ENCODE measurements at places on chromosomes 5 and 9.

- no peak for DNase-seq
These were observed 92.5 kb downstream of the IRX2 start for GRCh38 chr5:2658881-2659470.

DNA sequence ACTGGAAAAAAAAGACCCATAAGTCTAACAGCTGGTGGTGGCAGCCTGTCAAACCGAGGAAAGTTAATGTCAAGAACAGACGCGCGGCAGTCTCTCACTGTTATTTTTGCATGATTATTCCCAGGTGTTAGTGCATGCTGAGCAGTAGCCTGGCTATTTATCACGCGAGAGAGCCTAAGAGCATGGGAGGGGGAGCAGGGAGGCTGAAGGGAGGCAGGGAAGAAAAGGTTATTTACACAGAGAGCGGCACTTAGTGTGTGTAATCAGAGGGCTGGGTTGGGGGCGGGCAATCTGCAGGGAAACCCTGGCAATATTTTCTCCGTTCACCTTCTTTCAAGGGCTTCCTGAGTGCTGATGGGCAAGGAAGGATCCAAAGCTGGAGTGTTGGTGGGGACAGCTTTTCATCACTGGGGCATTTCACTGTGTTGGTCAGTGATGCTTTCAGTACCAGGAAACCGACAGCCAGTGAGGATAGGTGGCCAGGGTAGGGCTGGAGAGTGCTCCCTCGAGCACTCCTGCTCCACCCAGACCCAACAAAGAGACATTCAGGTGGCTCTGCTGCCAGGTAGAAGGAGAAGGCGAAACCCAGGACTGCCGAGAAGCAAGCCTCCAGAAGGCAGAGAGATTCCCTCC is 39.6 kb downstream of the ZNF608 start:
- DNase-seq: no peak

- DNase-seq: no peak
These were observed 216.1 kb downstream of the PAPPA start for GRCh38 chr9:116369706-116370105.

DNA sequence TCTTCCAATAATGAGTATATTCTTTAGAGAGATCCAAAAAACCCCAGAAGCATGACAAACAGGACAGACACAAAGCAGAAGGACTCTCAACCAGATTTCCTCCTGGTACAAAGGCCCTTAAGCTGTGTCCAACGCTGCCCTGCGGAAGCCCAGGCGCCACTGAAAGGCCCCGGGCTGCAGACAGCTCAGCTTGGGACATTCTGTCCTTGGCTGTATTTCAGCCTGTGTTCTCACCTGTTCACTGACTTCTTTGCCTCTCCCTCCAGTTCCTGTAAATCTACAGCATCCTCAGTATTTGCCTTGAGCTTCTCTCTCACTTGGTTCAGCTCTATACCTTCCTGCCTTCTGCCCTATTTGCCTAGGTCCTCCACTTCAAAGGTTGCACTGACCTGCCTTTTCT is 96.5 kb downstream of the SH3TC2 start:
- DNase-seq: no peak

GRCh38 chr9:126158588-126159429 is 167.8 kb upstream of the MVB12B start:
- DNase-seq: no peak

GRCh38 chr5:88235828-88236227 is 32.8 kb downstream of the TMEM161B start:
- DNase-seq: no peak

- no peak for DNase-seq
These were observed 9.1 kb downstream of the EFNA5 start for GRCh38 chr5:107661650-107662044.

- no peak for DNase-seq
These were observed 101.9 kb downstream of the MTRR start for GRCh38 chr5:7970816-7971215.

DNA sequence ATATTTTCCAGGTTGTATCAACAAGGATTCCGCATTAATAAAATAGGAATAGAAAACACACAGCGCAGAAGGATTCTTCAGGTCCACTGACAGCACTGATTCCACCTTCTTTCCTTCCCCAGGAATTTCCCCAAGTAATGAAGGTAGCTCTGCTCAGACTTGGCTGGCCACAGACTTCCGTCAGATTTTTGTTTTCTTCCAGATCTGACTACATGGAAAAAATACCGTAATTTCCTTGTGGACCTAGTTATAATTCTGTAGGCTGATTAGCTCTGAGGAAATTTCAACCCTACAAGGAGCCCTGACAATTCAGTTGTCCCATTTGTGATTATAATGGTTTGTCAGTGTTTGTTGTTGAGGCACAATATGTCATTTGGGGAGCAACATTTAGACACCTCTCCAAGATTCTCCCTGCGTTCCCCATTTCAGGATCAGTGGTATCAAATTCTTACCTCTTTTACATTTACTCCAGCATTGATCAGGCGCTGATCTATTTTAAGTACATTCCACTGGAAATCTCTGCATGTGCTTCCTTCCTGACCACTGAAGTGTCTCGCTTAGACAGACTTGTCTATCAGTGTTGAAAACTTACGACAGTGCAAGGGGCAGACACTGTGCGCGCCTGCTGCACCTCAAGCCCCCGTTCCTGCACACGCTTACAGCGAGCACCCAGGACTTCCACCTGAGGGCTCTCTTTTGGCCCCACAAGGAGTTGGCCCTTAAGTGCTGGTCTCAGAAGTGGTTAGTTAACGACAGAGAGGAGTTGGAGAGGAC is 94.8 kb downstream of the LHFPL2 start:
- DNase-seq: no peak

DNA sequence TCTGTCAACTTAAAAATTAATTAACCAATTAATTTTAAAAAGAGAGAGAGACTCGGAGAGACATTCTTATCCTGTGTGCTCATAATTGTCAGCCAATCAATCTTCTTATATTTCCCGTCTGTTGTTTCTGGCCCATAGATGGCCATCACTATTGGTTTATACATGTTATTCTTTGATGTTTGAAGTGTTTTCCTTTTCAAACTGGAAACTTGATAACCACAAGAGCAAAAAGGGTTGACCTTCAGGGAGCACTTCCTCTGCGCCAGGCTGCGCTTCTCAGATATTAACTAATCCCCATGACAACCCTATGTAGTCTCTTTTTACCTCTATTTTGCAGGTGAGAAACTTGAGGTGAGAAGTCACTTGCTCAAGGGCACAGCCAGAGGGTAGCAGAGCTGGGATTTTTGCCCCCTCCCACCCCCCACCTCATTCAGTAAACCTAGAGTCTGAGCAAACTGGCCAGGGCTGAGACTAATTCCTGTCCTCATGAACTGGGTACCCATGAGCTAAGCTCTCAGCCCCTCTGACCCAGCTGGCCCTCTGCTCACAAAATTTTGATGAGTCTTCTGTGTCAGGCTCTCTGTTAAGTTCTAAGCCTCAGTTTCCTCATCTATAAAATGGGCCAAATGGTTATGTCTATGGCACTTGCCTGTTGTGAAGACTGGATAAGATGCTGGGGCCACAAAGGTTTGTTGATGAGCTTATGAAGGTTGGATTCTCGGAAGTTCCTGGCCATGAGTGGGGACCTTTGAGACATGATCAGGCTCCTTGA is 86.0 kb upstream of the SH3PXD2B start:
- DNase-seq: no peak

DNA sequence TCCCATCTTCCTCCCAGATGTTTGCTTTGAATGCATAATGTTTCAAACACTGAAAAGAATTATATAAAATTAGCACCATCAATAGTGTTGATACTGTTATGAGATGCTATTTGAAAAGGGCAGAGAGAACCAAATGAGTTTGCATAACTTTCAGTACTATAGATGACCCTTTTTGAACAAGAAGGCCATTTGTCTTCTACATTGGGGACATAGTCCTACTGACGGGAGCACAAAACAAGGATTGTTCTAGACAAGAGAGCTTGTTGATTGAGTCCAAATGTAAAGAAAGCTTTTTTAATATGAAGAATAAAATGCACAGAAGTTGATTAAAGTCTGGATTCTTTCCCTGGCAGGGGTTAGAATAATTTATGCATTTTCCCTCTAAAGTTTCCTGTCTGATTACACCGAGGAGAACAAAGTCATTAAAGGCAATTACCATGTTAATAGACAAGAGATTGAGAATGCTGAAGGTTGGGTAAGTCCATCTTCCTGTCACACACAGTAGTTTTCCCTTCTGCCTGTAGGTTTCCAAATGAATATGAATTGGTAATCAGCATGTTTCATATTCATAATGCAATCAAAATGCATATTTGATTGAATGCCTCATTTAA is 32.8 kb upstream of the ADCY2 start:
- DNase-seq: no peak

Data from stimulated activated CD4-positive, alpha-beta T cell treated with anti-CD3 and anti-CD28 coated beads, Interleukin-1b, Interleukin-23, amount 100 ng/mL, for 1 hour (primary cell).